Transverse colon (tissue), 4 donors: ENCODE measurements at places on chromosomes 6 and 20. TPM values are rescaled to one million over a fixed set of nuclear protein-coding genes. Genes with fewer than 3 reads are reported as not detected.

GRCh38 chr6:93417421-93418013, 1.8 kb downstream of the EPHA7 start:
- DNase-seq, result no peak

GRCh38 chr6:4372866-4373265, 237.5 kb upstream of the ECI2 start:
- DNase-seq, result no peak

DNA sequence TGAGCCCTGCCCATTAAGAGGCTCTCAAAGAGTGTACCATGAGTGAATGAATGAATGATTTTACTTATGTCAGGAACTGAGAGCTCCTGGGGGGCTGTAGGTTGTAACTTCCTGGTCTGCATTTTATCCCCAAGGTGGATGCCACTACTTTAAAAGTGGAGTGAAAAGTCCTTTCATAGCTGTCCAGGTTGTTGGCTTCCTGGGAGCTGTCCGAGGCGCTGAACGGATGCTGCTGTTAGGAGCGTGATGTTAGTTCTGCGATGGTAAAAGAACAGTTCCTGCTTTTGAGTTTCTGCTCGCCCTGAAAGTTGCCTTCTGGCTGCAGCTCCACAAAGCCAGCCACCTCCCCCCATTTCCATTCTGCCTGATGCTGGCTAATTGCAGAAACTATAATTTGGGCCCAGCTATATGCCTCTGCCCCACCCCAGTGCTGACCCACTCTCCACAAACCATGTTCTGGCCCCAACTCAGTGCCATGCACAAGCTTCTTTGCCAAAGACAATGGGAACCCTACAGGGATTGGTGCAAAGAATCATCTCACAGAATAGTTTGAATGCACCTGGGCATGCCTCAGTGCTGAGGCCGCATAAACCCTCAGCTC, 330.9 kb upstream of the CDH4 start:
- no peak for DNase-seq

Gene AKIRIN2
- 19.5 TPM for total RNA-seq

Gene LY6G6F
- not detected for total RNA-seq

Gene LY86
- total RNA-seq, result 10.0 TPM

GRCh38 chr6:38973178-38974057, 75.2 kb upstream of the GLP1R start:
- DNase-seq, result no peak

Gene PDE7B
- total RNA-seq, result 2.1 TPM

Gene ADGRB3
- total RNA-seq, result 20.5 TPM

DNA sequence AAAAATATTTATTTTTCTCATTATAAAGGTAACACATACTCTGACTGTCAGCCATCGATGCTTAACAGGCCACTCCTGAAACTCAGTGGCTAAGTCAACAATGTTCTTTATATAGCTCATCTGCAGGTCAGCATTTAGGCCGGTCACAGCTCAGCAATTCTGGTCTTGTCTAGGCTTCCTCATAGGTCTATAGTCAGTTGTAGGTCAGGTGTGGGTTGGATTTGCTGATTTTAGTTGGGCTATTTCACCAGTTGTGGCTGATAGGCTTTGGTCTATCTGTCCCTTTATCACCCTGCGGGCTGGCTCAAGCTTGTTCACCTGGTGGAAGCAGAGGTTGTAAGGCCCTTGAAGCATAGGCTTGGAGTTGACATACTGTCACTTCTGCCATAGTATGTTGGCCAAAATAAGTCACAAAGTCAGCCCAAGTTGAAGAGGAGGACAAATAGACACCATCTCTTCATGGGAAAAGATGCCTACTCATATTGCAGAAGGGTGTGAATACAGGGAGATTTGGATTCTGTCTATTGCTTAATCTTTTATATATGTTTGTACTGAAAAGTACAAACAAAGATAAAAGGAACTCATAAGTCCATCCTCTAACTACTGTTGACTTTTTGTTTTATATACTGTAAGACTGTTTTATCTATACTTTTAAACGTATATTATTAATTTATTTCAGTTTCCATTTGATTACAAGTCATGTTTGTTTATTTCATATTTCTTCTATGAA, 75.0 kb downstream of the BCKDHB start:
- no peak for DNase-seq

DNA sequence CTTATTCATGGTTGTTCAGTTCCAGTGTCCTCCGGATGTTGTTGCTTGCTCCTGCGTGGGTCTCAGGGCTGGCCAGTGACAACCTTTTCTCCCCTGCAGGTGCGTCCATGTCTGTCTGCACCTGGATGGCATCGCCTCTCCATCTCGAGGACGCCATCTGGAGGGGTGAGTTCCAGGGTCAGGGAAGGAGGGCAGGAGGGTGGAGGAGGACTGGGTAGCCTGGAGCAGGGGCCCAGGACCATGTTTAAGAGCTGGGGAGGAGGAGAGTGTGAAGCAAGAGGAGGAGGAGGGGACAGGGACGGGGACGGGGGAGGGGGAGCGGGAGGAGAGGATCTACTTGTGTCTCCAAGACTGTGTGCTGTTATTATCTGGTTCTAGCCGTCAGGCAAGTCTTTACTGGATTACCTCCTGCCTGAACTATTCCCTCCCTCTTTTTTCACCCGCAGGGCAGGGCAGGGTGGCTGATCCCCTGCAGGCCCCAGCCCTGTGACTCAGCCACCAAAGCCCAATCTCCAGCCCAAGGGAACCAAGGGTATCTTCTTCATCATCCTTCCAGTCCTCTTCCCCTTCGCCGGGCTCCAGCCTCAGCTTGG, 32.2 kb upstream of the TULP1 start:
- DNase-seq, result no peak

GRCh38 chr6:15218401-15218800, 27.5 kb upstream of the JARID2 start:
- no peak for DNase-seq

- DNase-seq, result no peak
Observed at GRCh38 chr6:31749301-31750036, 9.7 kb downstream of the MSH5 start.

GRCh38 chr6:38599261-38599660, 40.5 kb downstream of the BTBD9 start:
- no peak for DNase-seq

Gene ASCC3
- 39.9 TPM for total RNA-seq

GRCh38 chr6:135167617-135168016, 13.5 kb upstream of the MYB start:
- no peak for DNase-seq

DNA sequence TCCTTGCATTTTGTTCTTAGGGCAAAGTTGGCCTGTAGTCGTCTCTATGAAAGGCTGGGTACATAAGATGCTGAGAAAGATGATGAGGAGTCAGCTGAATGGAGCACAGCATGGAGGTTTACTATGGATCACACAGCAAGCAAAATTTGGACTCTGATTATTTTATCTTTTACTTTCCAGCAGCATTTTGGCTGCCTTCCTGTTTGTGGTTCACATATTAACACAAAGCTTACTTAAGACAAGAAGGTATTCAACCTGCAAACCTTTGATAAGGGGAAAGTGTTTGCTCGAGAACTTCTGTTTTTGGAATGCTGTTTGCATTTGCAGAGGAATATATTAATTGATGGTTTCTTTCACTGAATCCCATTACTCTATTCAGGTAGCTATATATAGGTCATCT, 103.1 kb upstream of the ENPP5 start:
- no peak for DNase-seq

Gene LGSN
- not detected for total RNA-seq

DNA sequence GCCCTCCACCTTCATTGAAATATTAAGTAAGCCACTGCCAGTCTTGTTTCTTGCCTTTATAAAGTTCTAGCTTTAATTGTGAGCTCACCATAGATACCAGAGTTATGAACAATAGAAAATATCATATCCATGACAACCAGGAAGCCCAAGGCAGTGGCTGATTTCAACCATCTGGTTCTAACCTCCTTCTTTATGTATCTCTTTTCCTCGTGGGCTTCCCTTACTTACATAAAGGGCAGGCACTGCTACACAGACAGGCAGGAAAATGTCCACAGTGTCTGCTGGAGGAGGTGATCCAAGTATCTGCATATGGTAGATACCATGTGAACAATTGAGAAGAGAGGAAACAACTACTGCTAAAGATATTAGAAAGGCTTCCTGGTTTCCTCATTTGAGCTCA, 65.2 kb upstream of the PRND start:
- DNase-seq, result no peak

- no peak for DNase-seq
Observed at GRCh38 chr6:90202156-90202555, 94.5 kb downstream of the BACH2 start.
